T-helper 1 cell (primary cell): ENCODE measurements at places on chromosomes 6 and 20.

DNA sequence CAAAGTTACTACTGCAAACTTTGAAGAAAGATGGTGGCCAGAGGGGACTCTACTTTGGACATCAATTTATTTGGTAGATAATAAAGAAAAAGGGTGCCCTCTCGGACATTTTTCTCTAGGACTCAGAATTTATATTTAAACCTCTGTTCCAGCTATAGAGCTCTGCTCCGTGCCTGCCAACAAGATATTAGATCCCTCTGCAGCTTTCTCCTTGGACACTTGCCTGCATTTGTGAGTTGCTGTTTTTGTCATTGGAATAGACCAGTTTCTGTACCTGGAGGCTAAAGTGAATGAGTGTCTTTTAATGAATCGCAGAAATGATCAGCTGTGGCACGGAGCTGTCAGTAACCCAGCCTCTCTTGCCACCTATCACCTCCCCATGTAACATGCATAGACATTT, 253.5 kb downstream of the NRN1 start:
- DNase-seq: no peak

DNA sequence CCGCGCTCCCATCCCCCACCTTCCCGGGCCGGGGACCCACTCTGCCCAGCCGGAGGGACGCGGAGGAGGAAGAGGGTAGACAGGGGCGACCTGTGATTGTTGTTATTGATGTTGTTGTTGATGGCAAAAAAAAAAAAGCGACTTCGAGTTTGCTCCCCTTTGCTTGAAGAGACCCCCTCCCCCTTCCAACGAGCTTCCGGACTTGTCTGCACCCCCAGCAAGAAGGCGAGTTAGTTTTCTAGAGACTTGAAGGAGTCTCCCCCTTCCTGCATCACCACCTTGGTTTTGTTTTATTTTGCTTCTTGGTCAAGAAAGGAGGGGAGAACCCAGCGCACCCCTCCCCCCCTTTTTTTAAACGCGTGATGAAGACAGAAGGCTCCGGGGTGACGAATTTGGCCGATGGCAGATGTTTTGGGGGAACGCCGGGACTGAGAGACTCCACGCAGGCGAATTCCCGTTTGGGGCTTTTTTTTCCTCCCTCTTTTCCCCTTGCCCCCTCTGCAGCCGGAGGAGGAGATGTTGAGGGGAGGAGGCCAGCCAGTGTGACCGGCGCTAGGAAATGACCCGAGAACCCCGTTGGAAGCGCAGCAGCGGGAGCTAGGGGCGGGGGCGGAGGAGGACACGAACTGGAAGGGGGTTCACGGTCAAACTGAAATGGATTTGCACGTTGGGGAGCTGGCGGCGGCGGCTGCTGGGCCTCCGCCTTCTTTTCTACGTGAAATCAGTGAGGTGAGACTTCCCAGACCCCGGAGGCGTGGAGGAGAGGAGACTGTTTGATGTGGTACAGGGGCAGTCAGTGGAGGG, 2.8 kb downstream of the SOX4 start:
- DNase-seq: peak; percentile 4

DNA sequence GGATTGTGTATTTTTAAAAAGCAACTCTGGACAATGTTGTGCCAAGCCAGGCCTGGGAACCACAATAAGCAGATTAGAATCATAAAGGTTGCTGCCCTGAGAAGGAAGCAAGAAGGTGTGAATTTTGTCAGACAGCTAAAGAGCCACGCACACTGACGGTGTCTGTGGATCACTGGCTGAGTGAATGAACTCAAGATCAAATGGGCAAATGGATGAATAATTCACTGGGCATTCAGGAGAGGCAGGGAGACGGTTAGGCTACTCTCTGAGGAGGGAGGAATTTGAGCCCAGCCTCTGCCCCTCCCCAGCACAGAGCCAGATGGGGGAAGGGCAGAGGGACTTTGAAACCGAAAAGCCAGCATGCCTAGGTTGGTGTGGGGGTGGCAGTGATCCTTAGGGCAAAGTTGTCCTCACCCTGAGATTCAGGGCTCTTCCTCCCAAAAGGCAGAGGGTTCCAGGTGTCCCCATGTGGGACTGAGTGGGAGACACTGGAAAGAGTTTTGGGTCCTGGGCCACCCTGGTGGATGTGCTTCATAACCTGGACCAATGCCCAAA, 19.5 kb upstream of the SLC22A7 start:
- DNase-seq: no peak

DNA sequence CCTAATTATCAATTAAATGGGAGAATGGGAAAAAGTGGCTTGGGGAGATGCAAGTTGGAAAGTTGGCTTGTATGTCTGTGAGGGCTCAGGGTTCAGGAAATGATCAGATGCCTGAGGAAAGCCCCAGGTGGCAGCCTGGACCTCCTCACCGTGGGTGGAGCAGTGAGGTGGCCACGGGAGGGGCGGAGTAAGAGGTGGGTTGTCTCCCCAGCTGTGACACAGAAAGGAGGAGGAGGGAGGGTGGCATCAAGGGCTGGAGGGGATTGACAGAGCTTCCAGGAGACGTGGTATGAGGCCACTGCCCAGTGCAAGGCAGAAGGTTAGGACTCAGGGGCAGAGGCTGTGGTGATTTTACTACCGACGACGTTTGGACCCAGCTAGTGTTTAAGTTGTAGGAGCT, 672.2 kb downstream of the PRKN start:
- no peak for DNase-seq

GRCh38 chr6:157284738-157285421, 38.4 kb downstream of the TMEM242 start:
- DNase-seq: no peak
